ENCODE measurements at places on chromosomes 7 and 10. TPM values are rescaled to one million over a fixed set of nuclear protein-coding genes. Genes with fewer than 3 reads are reported as not detected.

DNA sequence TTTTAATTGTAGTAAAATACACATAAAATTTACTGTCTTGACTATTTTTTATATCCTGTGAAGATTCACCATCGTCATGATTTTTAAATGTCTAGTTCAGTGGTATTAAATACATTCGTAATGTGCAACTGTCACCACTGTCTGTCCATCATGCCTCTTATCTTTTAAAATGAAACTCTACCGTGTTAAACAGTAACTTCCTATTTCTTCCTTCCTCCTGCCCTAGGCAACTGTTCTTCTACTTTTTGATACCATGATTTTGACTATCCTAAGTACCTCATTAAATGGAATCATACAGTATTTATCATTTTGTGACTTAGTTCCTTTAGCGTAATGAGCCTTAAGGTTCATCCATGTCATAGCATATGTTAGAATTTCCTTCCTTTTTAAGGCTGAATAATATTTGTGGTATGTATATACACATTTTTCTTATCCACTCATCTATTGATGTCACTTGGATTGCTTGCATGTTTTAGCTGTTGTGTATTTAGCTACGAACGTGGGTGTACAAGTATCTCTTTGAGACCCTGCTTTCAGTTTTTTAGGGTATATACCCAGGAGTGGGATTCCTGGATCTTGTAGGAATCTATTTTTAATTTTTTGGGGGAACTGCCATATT, 13.5 kb downstream of the SLK start:
- DNase-seq: no peak

GRCh38 chr7:116984917-116985316, 31.6 kb downstream of the ST7 start:
- DNase-seq: peak; percentile 49

DNA sequence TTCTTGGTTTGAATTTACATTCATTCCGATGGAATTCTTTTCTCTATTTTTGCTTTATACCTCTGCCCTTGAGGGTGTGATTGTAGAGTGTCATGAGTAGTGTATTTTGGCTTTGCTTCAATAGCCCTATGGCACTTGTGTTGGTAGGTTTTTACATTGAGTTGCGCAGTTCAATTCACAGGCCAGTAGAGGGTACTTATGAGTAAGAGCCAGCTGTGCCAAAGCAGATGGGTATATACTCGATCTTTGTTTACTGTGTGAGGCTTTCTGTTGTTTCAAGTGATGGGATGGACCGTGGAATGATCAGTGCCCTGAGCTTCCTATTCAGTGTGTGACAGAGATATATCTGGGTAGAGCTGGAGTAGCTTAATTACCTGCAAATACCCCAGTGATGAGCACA, 4.3 kb upstream of the AKR1C3 start:
- no peak for DNase-seq

The AOC1 gene
- total RNA-seq: not detected

DNA sequence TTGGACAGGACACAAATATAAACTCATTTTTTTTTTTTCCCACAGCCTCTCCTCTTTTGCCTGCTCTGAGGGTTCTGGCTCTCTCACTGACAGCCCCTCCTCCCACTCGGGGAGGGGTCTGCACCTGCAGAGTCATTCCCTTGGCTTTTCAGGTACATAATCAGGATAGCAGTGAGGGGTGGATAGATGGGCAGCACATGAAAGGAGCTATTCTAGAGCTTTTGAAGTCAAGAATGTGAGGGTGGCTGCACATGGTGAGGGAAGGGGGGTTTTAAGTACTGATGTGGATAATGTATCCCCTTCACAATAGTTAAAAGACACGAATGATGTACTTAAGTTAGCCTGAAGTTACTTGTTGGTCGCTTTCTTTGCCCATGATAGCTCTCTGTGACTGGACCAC, 76.2 kb downstream of the CFAP58 start:
- no peak for DNase-seq

- no peak for DNase-seq
Observed at GRCh38 chr7:112254156-112254555, 47.7 kb downstream of the ZNF277 start.

- DNase-seq: no peak
Observed at GRCh38 chr7:6655636-6656385, 18.7 kb downstream of the ZNF316 start.

- DNase-seq: no peak
Observed at GRCh38 chr7:12294701-12295100, 83.6 kb downstream of the TMEM106B start.

GRCh38 chr7:100275120-100275519, 32.4 kb upstream of the SPDYE3 start:
- DNase-seq: no peak

The UCMA gene
- total RNA-seq: not detected

DNA sequence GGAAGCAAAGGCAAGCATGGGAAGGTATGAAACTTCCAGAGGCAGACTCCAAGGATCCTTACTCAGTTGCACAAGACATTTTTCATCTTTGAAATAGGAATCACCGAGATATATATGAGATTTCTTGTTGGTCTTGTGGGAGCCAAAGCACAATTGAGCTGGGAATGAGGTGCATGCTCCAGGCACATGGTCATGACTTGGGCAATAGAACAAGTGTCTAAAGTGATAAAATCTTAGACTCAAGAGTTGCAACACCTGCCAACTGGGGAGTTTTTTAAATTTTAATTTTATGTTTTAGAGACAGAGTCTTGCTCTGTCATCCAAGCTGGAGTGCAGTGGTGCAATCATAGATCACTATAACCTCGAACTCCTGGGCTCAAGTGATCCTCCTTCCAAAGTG, 169.5 kb upstream of the ADCY1 start:
- no peak for DNase-seq

DNA sequence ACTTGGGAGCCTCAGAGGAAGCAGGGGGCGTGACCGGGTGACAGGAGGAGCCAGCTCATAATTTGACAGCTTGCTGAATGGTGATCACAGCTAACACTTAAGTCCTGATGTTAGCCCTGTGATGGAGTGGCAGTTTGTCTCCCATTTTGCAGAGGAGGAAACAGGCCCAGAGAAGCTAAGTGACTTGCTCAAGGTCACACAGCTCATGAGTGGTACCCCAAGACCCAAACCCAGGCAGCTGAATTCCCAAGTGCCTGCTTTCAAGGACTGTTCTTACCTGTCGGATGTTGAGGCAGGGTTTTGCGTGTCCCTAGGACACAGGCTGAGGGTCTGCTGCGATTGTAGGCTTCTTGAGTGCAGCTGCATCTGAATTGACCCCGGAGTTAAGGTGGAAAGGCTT, 51.7 kb downstream of the PALD1 start:
- no peak for DNase-seq

The TMEM178B gene
- total RNA-seq: under 0.01 TPM

- no peak for DNase-seq
Observed at GRCh38 chr7:148362541-148362940, 228.0 kb upstream of the C7orf33 start.

DNA sequence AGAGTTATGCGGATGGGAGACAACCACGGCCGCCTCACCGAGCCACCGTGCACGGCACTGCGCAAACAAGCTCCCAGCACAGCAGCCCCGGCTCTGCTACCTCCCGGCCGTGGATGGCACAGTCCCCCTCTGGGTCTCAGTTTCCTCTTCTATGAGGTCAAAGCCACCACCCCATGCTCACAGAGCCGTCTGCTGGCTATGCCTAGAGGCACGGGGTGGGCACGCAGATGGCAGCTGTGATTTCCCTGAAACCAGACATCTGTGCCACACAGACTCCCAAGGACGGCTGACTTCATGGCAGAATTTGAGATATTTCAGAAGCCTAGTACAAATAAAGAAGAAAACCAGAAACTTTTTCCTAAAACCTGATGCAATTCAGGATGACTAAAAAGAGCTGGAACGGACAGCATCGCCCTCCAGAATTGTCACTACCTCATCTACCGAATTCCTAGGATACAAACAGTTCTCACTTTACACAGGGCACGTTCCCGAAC, 73.2 kb downstream of the AMZ1 start:
- no peak for DNase-seq

The CREB5 gene
- total RNA-seq: 13.2 TPM

GRCh38 chr10:48803801-48804584, 119.3 kb downstream of the WDFY4 start:
- DNase-seq: no peak
